Stimulated activated CD4-positive, alpha-beta T cell treated with anti-CD3 and anti-CD28 coated beads, TNF-alpha, amount 100 ng/mL, for 1 hour (primary cell): ENCODE measurements at places on chromosomes 11 and 22.

- DNase-seq, result no peak
Observed at GRCh38 chr11:57885298-57886050, 123.9 kb downstream of the CTNND1 start.

GRCh38 chr11:92380882-92381281 lies 156.3 kb downstream of the FAT3 start:
- no peak for DNase-seq

GRCh38 chr11:26558190-26558589 lies 13.9 kb downstream of the MUC15 start:
- no peak for DNase-seq

GRCh38 chr11:106381895-106382294 lies 304.4 kb downstream of the AASDHPPT start:
- no peak for DNase-seq

DNA sequence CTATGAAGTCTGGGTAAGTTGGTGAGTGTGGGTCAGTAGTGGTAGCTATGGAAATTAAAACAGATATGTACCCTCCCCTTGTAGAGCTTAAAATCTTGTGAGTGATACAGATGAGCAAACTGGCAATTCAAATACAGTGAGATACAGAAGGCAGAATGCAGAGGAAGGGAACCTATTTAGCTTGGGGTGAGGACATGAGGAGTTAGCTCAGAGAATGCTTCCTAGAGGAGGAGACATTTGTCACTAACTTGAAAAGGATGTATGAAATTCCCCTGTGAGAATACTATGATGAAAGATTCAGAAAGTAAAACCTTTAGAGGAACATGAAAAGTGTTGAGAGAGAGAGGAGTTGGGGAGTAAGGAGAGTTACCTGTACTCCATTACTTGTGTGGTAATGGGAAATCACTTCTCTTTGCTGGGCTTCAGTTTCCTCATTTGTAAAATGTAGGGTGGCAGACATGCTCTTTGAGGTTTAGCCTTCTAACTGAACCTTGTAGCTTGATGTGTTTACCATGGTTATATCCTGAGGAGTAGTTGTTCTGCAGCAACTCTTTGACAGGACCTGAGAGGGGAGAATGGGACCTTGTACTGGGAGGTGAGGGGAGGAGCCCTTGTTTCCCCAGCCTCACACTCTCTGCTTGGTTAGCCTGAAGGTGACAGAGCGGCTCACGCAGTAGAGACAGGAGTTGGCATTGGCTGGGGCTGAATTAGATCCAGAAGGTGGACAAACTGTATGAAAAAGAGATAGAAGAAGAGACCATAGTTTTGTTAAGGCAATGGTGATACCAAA lies 17.9 kb downstream of the SWAP70 start:
- no peak for DNase-seq

- DNase-seq, result no peak
Observed at GRCh38 chr11:2713661-2714462, 14.1 kb upstream of the KCNQ1OT1 start.

DNA sequence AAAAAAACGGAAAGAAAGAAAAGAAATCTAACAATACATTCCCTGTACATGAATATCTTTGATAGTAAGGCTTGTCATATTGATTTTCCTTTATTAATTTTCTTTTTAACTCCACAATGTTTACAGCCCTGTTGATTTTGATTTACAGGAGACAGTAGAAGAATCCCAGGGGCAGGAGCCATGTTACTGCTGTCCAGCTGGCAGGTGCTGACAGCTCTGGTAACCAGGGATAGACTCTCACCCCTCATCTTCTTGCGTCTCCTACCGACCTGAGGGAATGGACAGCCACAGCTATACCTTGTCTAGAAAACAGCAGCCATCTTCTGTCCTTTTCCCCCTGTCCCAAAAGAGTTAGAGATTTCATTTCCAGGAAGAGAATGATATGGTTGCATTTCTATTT lies 37.4 kb downstream of the PRDM10 start:
- no peak for DNase-seq

GRCh38 chr22:42007922-42008321 lies 9.3 kb downstream of the WBP2NL start:
- DNase-seq, result no peak

DNA sequence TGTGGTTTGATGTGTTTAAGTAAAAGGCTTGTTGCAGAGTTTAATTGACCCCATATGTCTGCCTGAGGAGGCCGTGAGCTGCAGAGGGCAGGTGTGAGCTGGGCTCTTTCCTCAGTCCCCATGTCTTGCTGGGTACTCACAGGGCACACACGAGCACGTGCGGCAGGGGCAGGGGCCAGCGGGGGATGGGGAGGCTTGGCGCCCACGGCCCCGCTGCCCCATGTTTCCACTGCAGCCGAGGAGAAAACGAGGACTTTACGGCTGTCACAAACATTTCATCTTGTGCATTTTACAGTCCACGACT lies 24.7 kb upstream of the CCDC188 start:
- DNase-seq, result no peak

- no peak for DNase-seq
Observed at GRCh38 chr11:94647926-94648325, 80.8 kb downstream of the PIWIL4 start.

GRCh38 chr11:8873741-8874405 lies 37.1 kb upstream of the AKIP1 start:
- no peak for DNase-seq

- DNase-seq, result no peak
Observed at GRCh38 chr11:90220391-90220790, 2.5 kb downstream of the CHORDC1 start.

- DNase-seq, result no peak
Observed at GRCh38 chr11:73784080-73784634, 3.5 kb upstream of the MRPL48 start.

- DNase-seq, result no peak
Observed at GRCh38 chr11:44464741-44465140, 100.7 kb upstream of the CD82 start.

GRCh38 chr11:14223636-14224288 lies 135.2 kb downstream of the RRAS2 start:
- DNase-seq, result no peak

GRCh38 chr22:47328550-47329243 lies 566.2 kb downstream of the TBC1D22A start:
- no peak for DNase-seq

GRCh38 chr11:8802251-8802650 lies 108.7 kb upstream of the AKIP1 start:
- no peak for DNase-seq

- DNase-seq, result no peak
Observed at GRCh38 chr11:69703453-69703767, 412 bp downstream of the FGF19 start.

DNA sequence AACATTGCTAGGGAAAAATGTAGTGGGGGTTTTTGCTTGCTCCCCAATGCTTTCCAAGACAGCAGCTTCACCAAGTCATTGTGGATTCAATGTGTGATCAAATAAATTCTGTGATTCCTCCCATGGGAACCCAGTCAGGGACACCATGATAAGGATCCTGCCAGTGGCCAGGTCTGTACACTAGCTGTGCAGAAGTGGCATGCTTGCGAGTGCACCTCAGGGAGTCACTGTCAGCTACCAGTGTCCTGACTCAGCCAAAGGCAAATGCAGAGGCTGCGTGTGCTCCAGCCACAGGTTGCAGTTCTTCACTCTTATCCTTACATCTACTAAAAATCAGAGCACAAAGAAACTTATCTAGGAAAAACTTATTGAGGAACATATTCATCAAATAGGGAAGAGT lies 9.4 kb upstream of the ACRV1 start:
- DNase-seq, result no peak

GRCh38 chr11:120918257-120918656 lies 105.6 kb upstream of the TBCEL start:
- no peak for DNase-seq

DNA sequence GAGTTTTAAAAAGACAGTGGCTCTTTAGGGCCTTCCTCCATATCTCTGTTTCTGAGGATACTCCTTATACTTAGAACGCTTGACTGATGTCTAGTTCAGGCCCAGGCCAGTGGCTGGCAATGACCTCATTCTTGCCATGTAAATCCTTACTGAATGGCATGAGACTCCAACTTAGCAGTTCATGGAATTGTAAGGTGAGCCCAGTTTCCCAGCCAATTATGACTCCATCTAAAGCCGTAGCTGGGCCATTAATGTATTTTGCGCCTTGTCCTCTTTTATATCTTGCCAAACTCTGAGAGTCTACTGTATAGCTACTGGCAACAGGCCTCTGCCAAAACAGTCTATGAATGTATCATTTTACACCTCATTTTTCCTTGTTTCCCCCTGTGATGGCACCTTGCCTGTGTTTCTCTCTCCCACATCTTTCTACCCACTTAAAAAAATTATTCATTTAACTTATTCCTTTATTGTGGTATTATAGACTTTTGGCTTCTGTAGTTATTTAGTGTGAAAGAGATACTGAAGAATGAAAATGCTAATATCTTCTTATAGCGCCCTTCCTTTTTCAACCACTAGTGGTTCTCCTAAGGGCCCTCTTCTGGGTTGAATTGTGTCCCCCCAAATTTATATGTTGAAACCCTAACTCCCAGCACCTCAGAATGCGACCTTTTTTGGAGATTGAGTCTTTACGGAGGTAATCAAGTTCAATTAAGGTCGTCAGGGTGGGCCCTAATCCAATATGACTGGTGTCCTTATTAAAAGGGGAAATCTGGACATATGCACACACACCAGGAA lies 67.4 kb downstream of the ZNRF3 start:
- no peak for DNase-seq

- no peak for DNase-seq
Observed at GRCh38 chr11:57842873-57843272, 81.3 kb downstream of the CTNND1 start.

- DNase-seq, result no peak
Observed at GRCh38 chr11:69640260-69640994, 529 bp upstream of the CCND1 start.

- DNase-seq, result no peak
Observed at GRCh38 chr11:12531681-12532080, 142.5 kb upstream of the TEAD1 start.

- no peak for DNase-seq
Observed at GRCh38 chr11:116925050-116925449, 87.6 kb upstream of the APOA1 start.

GRCh38 chr11:802018-802617 lies 2.9 kb downstream of the PIDD1 start:
- DNase-seq, result no peak

GRCh38 chr11:2768471-2769408 lies 68.9 kb upstream of the KCNQ1OT1 start:
- no peak for DNase-seq

GRCh38 chr11:77171885-77172665 lies 44.0 kb downstream of the MYO7A start:
- DNase-seq, result no peak

DNA sequence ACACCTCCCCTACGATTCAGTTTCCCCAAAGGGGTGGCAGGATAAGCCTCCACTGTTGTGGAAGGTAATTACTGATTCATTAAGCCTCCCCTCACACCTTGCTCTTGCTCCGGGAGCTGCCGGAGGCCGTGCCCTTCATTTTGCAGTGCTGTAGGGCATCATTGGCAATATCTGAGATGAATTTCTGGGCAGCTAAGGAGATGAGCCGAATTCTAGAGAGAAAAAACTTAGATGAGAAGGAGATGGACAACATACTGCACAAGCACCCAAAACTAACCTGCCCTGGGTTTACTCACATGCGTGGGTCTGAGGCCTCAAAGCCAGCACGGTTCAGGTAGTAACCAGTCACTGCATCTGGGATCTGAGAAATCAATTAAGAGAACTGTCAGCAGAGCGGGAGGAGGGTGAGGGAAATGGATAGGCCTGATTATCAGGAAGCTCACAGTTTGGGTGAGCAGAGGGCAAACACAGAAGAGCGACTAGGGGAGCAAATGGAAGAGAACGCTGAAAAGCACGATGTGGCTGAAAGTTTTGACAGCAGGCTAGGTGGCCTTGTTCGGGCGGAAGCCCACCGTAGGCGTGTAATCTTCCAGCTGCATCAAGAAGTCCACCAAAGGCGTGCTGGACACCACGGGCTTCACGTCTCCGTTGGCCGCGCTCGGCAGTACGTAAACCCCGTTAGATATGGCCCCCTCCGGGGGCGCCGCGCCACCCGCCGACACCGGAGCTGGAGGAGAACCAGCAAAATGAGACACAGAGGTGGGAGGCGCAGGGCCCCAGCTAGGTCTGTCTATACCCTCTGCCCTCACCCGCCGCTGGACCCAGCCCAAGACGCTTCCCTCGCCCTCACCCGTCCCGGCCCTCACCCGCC lies 689 bp downstream of the TAF10 start:
- no peak for DNase-seq

DNA sequence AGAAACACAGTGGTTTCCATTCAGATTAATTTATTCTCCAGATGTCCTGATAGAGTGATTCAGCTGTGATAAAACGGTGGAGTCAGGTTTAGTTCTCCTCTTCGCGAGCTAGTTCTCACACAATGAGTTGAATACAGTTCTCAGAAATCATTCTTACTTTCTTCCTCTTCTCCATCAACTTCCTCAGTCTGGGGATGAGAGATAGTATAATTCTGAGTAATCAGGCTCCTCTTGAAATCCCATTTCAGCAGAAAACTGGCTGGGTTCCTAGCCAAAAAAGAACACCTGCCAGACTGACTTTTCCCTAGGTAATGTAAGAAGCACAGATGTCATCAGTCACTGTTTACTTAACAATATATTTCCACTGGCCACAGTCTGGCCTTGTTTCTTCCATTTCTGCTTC lies 76.7 kb downstream of the SVIP start:
- no peak for DNase-seq

GRCh38 chr11:80816966-80817365 lies 1376.1 kb upstream of the TENM4 start:
- no peak for DNase-seq

GRCh38 chr11:89490981-89491690 lies at the start of gene NOX4:
NOX4 (minus strand) TSS chr11:89491375; CDS start chr11:89491246, 129 bp downstream.
- DNase-seq, result no peak

DNA sequence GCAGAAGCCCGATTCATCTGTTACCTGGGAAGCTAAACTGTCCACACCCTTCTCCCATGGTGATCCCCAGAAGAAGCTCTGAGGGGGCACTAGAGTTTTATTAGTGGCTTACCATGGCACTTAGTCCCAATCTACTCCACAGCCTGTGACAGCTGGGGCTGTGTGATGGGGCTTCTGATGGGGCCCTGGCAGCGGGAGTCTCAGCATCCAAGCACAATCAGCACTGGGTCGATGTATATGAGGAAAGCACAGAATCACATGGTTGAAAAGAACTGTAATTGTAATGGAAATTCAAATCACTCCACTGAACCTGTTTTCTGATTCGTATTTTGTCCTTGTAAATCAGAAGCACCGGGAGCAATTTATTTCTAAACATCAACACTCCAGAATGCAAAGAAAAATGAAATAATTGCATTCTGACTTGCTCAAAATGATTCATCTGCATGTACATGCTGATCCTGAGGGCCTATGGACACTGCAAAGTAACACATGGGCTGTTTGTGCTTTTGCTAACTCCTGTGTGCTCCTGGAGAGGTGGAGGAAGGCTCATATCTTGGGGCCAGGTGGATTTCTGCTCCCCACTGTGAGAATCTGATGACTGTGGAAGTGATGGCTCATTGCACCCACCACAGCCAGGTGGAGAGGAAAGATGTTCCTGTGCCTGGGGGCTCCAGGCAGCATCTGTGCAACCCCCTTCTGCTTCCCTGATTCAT lies 203.0 kb downstream of the KIRREL3 start:
- DNase-seq, result no peak
